ENCODE measurements at places on chromosomes 7 and 10.

DNA sequence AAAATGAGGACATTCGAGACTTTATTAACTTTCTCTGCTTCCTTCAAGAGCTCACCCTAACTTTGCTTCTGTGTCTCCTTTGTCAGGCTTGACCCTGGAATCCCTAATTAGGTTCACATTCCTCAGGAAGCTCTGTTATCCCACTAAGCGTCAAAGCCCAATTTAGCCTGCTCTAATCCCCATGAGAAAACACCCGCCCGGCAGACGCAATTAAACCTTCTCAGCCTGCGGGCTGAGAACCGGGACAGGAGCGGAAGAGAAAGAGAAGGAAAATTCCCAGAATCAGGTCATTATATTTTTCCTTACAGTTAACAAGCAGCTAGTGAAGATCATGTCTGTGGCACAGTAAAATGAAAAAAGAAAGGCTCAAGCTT is 93.0 kb downstream of the TNS3 start:
- no peak for DNase-seq

- DNase-seq: no peak
These were observed 204.3 kb downstream of the PLXNA4 start for GRCh38 chr7:132371948-132372347.

- DNase-seq: no peak
These were observed 62.9 kb downstream of the FBXL13 start for GRCh38 chr7:103011650-103012049.

- DNase-seq: no peak
These were observed 4.8 kb upstream of the OR6V1 start for GRCh38 chr7:143047326-143047725.

- DNase-seq: peak; percentile 52
These were observed 436.1 kb downstream of the PHTF2 start for GRCh38 chr7:78234634-78235033.

DNA sequence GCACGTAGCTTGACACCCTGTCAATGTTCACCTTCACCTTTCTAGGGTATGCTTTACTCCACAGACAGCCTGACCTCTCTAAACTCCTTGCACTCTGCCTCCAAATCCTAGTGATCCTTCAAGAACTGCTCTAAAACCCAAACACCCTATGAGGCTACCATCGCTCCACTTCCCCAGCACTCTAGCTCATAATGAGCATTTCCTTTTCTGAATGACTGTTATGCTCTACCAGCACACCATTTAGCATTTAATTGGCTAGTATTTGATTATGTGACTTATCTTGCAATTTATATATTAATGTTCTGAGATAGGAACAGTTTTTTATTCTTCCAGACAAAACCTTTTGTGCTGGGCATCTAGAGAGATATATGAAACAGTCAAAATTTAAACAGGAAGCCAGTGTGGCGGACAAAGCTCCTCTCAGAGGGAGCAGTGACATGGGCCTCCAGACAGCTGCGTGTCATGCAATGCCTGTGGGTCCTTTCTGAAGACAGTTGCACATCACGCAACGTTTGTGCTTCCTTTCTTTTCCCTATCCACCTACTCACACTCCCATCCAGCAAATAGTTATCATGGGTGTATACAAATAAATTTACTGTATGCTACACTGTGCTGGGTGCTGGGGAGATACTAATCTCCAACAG is 86.3 kb downstream of the ALOX5 start:
- no peak for DNase-seq

GRCh38 chr7:45136106-45137060 is 21.2 kb upstream of the RAMP3 start:
- DNase-seq: peak; percentile 68

GRCh38 chr7:101823096-101823495 is 5.7 kb downstream of the CUX1 start:
- peak; percentile 23 for DNase-seq

- peak; percentile 40 for DNase-seq
These were observed 82.7 kb upstream of the KMT2E start for GRCh38 chr7:104931181-104931781.

DNA sequence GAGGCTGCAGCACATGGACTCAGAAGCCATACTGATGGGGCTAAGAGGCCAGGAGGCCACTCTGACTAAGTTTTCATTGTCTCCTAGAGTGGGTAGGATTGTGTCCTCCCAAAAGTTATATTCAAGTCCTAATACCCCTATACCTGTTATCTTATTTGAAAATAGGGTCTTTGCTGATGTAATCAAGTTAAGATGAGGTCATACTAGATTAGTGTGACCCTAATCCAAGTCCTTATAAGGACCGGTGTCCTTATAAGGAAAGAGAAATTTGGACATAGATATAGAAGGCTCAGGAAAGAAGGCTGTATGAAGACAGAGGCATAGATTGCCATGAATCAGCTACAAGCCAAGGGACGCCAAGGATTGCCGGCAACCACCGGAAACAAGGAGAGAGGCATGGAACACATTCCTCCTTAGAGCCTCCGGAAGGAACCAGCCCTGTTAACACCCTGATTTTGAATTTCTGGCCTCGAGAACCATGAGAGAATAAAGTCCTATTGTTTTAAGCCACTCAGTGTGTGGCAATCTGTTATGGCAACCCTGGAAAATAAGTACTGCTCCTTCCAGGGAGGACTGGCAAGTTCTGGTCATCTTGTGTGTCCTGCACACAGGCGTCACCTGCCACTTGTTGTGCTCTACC is 157.0 kb downstream of the EMX2 start:
- DNase-seq: no peak

- DNase-seq: no peak
These were observed 130.8 kb downstream of the PAXIP1 start for GRCh38 chr7:154871928-154872750.

DNA sequence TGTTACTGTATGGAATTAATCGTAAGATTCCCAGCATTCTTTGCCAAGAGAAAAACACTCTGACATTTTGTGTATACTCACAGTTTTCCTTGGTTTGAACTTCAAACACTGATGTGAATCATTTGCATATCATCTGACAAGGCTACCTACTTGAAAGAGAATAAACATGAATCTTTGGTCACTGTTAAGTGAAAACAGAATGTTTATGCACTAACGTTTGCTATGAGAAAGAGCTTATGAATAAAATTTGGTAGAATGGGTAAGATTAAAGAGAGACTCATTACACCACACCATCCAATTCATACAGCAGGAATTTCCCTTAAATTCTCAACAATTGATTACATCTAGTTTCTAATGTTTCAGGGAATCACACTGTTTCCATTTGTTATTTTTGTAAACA is 46.6 kb downstream of the MACC1 start:
- DNase-seq: no peak

DNA sequence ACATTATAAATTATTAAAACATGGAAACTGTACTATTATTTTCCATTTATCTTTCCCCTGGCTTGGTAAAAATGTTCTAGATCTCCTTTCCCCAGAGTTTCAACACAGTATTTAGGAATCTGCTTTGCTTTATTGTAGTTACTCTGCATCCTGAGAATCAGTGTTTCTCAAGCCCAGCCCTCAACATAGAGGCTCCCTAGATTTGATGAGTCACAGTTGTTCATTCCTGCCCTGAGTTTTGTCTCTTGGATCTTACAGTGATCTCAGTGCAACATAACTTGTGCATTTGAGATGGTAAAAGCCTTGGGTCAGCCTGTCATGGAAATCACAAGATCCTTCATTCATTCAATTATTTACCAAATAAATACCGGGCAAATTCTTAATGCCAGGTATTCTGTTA is 63.0 kb downstream of the VAX1 start:
- DNase-seq: no peak

DNA sequence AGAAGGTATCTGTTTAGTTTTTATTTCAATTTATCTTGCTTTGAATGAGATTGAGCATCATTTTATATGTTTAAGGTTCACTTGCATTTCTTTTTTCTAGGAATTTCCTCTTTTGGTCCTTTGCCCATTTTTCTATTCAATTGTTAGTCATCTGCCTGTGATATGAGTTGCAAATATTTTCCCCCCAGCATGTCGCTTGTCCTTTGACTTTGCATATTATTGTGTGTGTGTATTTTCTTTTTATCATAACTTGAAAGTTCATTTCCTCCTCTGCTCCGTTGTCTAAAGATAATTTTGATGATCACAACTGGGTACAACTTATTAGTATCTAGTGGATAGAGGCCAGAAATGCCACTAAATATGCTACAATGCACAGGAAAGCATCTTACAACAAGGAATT is 132.7 kb upstream of the MDFIC start:
- DNase-seq: no peak

GRCh38 chr10:78044179-78044578 is 10.5 kb downstream of the RPS24 start:
- no peak for DNase-seq

DNA sequence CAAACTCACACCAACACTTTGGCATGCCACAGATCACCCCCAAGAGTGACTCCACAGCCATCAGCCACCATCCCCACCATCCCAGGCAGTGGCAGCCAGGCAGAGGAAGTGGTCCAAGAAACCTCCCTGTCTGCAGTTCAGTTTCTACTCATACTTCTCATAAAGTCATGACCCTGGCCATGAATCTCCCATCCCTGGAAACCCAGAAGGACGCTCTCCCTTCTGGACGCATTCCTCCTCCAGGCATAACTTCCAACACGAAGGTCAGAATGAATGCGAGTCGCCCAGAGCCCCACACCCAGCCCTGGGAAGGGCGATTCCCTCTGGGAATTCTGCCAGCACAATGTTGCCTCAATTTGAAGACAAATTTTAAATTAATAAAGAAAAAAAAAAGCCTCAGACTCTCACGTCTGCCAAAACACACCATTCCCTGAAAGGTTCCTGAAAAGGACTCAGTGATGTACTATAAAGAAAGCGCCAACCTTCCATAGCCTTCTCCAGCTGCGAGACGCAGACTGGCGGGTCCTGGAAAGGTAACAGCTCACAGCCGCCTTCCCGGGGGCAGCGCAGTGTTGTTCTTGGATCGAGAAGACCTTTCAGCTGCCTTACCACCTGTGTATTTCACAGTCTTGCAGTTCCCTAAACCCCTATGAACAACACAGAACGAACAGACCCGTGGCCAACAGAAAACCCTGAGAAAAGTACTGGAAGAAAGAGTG is 307.6 kb downstream of the FRMD4A start:
- DNase-seq: no peak

GRCh38 chr7:28132959-28133870 is 47.4 kb downstream of the JAZF1 start:
- no peak for DNase-seq

DNA sequence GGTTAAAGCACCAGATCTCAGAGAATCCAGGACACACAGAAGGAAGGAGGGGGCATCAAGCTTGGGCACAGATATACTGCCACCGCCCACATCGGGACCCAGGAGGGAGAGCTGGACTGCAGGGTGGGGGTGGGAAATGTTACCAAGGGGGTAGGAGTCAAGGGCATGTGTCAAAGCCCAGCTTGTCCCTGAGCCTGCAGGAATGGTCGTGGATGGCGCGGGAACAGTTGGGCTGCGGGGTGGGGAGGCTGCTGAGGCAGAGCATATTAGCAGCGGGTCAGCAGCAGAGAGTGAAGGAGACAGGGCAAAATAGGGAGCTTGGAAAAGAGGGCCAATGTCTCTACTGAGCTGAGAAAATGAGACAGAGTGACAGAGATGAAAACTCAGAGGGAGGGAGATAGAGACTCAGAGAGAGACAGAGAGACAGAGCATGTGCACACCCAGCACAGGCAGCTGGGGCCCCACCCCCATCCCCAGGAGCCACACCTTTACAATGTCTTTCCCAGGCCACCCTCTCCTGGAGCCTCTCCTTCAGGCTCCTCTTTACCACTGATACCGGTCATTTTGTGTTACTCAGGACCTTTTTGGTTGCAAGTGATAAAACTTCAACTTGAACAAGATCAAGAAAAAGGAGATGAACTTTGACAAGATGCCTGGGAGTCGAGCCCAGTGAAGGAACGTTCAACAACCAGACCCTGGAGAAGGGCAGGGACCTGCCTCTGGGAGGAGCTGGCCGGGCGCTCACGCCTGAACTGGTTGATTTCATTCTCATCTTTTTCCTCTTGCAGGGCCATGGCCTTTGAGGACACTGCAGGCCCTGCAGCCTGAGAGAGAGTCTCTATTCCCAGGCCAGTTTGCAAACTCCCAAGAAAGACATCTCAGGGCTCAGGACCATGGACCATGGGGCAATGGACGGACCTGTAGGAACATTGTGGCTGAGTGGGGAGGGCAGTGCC is 50.0 kb downstream of the AOC1 start:
- no peak for DNase-seq

GRCh38 chr10:126014309-126014708 is 117.9 kb downstream of the FANK1 start:
- DNase-seq: no peak

GRCh38 chr7:95340491-95340890 is 16.2 kb upstream of the PON1 start:
- DNase-seq: no peak

GRCh38 chr7:95397381-95397780 is 1.2 kb upstream of the PON3 start:
- DNase-seq: no peak

DNA sequence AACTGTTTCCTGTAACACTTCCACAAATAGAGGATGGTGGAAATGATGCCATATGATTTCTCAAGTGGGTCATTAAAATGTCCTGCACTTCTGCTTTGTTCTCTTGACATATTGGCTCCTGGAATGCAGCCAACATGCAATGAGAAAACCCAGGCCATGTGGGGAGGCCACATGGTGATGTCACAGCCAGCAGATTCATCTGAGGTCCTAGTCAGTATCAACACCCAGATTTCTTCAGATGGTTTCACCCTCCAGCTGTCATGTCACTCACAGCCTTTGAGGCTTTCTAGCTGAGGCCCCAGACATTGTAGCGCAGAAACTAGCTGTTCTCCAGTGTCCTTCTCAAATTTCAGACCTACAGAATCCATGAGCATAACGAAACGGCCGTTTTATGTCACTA is 102.3 kb upstream of the NUPR2 start:
- DNase-seq: peak; percentile 51

DNA sequence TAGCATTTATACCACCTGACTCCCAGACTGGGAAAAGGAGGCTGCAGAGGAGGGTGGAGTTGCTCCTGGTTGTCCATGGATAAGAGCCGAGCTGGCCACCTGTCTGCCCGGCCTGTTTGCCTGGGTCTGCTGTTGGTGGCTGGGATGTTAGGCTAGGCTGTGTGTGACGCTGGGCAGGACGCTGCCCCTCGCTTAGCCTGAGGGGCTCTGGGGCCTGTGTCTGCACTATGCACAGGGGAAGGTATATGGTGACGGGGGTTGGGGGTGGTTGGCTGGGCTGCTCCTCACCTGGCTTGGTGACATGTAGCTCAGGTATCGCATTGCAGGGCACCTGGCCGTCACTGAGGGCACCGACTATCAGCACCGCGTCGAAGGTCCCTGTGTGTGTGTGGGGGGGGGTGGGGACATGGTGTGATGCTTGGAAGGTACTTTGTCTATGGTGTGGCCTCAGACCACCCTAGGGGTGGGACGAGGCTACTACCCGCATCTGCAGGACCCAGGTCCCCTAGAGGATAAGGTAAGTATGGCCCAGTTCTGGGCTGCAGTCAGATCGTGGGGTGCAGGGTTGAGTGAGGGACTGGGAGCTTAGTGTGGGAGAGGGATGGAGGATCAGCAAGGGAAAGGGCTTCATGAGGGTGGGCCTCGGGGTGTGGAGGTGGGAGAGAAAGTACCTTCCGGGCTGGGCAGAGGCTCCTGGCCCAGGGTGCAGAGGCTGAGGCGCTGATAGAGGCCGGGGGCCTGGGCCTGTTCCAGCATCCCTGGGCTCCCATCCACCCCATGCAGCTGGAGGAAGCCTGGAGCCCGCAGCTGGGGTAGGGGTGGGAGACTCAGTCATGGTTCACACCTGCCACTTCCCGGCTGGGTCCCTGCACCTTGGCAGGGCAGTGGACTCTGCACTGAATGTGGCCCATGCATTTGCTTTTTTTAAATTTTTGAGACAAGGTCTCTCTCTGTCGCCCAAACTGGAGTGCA is 2.3 kb downstream of the METTL27 start:
- DNase-seq: no peak

Data from NCI-H2171 treated with DMSO at 0.1 percent for 48 hours (cell line).